Renal pelvis (tissue), 12 donors: ENCODE measurements at places on chromosomes 6 and 20. TPM values are rescaled to one million over a fixed set of nuclear protein-coding genes. Genes with fewer than 3 reads are reported as not detected.

GRCh38 chr6:46972531-46972930, 50.8 kb upstream of the ADGRF5 start:
- no peak for DNase-seq

GRCh38 chr6:97557355-97557754, 274.3 kb upstream of the MMS22L start:
- DNase-seq, result no peak

DNA sequence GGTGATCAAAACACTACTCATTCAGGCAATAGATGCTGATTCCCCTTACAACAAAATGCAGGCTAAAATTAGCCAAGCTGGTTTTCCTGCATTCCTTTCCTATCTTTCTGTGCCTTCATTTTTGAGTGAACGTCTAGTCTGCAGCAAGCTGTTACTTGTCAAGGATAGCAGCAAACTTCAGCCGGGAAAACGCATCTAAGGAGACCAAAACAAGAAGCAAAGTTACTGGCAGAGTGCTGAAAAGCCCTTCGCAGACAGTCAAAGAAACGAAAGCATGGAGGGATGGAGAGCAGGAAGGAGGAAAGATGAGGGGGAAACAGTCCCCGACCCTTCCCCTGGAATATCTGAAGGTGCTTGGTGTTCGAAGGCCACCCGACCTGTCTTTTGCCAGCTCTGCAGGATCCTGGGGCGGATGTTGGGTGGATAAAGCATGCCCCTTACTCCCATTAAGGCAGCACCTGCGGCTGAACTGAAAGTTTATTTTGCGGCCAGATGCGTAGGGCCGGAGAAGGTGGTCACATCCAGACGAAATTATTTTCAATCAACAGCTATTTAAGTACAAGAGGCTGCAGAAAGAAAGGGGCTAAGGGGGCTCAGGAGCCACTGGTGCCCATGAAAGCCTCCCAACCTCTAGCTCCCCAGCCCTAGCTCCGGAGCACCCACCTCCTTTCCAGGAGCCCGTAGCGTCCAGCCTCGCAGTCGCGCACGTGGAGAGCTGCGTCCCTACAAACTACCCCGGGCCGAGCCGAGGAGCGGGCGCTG, 538 bp downstream of the FERMT1 start:
- peak; percentile 29 for DNase-seq

DNA sequence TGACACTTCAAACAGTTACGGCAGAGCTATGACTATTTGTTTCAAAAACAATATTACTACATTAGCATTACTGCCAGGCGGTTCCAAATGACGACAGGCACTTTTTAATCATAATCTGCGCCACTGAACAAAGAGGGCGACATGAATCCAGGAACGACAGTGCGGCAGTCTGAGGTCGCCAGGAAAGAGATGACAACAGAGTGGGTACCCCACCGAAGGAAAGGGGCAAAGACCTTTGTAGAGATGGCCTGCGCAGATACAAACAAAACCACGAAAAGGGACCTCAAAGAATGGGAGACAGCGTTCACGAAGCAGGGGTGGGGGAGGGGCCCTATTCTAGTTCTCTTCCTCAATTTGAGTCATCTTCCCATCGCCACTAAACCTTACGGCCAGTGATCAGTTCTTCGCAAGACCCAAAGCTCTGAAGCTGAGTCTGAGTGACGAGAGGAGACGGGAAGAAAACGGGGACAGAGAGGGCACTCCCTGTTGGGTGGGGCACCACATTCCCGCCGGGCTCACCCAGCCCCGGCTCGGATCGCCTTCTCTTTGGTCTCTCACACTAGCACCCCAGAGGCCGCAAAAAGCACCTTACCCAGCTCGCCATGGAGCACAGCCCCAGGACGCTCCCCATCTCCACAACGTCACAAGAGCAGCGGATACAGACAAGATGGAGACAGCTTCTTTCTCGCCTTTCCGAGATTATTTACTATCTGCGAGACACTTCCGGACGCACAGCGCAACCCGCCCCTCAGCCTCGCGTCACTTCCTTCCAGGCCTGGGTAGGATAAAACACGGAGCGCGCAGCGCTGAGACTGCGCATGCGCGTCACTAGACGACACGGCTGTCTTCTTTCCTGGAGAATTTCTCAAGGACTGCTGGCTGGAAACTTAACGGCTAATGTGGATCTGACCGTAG, at the start of gene SERINC1:
TSS of gene SERINC1 (minus strand) at position 701 of the 915 bp plus-strand sequence. CDS start at position 631, 70 bp downstream.
- peak; percentile 96 for DNase-seq

DNA sequence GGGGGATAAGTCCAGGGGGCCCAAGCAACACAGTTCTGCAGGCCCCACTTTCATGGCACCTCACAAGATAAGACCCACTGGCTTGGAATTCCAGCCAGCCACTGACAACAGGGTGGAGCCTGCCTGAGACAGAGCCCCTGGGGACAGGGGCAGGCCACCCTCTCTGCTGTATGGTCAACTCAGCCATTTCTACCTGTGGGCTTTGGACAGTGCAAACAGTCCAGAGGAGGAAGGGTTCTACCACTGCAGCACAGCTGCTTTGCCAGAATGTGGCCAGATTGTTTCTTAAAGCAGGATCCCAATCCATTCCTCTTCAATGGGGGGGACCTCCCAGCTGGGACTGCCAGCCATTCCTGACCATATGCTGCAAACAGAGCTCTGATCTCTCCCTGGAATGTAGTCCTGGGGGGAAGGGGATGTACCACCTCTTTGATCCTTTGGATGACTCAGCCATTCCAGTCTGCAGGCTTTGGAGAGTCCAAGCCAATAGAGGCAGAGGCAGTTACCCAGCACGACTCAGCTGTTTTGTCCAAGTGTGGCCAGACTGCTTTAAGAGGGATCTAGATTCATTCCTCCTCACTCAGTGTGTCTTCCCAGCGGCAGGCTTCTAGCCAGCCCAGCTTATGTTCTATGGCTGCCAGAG, 842.2 kb downstream of the EPHA7 start:
- DNase-seq, result no peak

DNA sequence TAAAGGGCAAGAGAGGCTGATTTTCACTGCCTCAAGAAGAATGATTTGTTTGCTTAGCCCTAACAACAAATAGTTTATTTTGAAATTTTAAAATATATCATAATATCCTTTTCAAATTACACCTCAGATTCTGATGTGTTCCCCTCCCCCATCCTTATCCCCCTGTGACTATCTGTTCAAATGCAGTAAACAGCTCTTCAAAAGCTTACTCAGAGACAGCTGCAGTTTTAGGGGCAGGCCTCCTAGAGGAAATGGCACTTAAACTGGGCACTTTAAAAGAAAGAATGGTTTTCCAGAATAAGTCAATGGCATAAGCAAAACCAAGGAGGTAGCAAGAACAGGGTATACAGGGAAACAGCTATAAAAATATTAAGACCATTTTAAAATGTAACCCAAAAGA, 118.6 kb upstream of the UST start:
- no peak for DNase-seq

DNA sequence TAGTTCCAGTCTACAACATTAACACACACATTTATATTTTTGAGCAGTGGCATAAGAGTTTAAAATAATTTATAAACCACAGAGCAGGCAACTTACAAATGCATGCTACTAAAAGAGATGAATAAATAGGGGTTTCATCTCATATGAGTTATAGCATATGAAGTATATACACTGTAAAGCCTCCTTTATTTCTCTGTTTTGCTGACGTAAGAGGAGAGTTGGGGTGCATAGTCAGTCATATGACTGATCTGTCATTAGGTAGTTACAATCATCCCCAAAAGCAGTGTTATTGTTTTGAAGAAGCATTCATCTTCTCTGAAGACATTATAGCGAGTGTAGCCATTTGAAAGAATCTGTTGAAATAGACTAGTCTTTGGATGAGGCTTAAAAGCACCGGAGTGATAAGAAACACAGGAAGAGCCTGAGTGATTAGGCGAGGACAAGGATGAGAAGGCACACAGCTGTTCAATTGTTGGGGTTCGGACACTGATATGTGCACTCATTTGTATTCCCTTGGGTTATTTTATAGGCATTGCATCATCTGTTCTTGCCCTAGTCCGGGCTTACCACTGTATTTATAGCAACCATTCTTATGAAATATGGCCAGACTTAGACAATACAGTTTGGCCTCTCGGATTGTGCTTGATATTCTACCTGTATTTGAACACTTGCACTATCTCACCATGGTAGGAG, 325.7 kb downstream of the SAMD5 start:
- DNase-seq, result no peak

DNA sequence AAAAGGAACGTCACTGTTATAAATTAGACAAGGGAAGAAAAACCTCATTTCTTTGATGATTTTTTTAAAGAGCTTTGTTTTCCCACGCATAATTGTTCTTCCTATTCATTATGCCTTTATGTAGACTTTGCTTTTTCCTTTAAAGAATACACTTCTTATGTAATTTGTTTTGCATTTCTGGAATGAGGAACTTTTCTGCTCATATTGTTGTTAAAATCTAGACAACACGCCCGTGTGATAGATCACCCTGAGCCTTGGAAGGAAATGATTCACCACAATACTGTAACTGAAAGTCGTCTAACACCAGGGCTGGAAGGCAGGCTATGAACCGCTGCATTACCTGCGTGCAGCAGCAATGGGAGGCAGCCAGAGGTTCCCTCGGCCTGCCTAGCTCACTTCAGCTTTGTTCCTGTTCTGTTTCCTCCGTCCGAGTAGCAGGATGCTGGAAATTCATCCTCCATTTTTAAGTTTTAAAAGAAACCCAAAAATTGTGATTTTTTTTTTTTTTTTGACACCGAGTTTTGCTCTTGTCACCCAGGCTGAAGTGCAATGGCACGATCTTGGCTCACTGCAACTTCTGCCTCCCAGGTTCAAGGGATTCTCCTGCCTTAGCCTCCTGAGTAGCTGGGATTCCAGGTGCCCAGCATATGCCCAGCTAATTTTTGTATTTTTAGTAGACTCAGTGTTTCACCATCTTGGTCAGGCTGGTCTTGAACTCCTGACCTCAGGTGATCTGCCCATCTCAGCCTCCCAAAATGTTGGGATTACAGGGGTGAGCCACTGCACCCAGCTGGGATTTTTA, 49.6 kb upstream of the ZNF217 start:
- no peak for DNase-seq

GRCh38 chr6:70280400-70280853, 22.5 kb downstream of the COL9A1 start:
- DNase-seq, result no peak

GRCh38 chr6:15739867-15740266, 77.0 kb upstream of the DTNBP1 start:
- DNase-seq, result no peak

Gene COL19A1
- 3.7 TPM for polyA plus RNA-seq

Gene SLC17A3
- polyA plus RNA-seq, result 0.95 TPM

Gene LATS1
- polyA plus RNA-seq, result 30.7 TPM
